Omental fat pad (tissue), 4 donors: ENCODE measurements at places on chromosomes 12 and 14. TPM values are rescaled to one million over a fixed set of nuclear protein-coding genes. Genes with fewer than 3 reads are reported as not detected.

DNA sequence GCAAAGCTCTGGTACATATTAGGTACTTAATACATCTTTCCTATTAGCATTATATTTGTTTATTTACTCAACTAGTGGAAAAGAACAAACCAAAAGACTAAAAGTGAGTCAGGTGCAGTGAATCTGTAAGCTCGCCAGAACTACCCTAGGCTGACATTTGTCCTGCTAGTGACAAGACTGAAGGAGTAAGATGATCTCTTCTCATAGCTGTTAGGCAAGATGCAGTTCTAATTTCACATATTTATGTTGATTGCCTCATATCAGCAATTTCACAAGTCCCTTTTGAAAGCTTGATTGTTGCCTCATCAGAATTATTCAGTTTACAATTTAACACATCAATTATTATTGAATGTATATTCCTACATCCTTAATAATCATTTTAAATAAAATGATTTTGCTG lies 293.0 kb upstream of the NAV3 start:
- DNase-seq: no peak

Gene PZP
- total RNA-seq: 1.6 TPM

Gene VASH1
- total RNA-seq: 13.9 TPM

- DNase-seq: no peak
These were observed 366 bp downstream of the LPCAT3 start for GRCh38 chr12:7017870-7018349.

- DNase-seq: no peak
These were observed 138.3 kb downstream of the PLXNC1 start for GRCh38 chr12:94286583-94287244.

DNA sequence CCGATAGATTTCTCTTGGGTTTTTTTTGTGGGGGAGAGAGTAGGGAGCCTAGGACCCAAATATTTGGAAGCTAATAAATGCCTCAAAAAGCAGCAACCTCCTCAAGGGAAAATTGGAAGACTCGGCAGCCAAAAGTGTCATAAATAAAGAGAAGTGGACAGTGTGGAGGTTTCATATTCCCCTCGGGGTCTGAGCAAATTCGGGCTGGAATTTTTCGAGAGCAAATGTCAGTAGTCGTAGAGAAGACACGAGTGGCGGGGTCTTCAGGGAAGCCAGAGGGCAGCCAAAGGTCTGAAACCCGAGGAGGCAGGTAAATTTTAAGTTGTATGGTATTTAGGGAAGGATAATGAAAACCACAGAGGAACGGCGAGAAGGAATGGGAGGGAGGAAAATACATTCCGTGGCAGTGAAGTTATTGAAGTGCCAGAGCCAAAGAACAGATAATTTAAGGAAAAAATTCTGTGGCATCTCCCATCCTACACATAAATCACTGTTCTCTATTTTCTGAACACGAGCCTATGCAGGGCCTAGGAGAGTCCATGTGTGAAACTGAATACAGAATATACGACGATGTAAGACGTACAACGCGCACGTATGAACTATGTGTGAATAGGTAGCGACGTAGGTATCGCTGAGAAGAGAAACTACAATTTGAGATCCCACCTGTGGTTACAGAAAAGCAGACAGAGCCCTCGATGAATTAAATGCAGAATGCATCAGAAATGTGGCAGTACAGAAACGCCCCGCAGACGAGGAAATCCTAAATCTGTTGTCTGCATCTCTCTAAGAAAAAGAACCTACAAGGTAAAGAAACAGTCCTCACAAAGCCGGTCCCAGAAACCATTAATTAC lies 12.9 kb downstream of the BCL11B start:
- no peak for DNase-seq

DNA sequence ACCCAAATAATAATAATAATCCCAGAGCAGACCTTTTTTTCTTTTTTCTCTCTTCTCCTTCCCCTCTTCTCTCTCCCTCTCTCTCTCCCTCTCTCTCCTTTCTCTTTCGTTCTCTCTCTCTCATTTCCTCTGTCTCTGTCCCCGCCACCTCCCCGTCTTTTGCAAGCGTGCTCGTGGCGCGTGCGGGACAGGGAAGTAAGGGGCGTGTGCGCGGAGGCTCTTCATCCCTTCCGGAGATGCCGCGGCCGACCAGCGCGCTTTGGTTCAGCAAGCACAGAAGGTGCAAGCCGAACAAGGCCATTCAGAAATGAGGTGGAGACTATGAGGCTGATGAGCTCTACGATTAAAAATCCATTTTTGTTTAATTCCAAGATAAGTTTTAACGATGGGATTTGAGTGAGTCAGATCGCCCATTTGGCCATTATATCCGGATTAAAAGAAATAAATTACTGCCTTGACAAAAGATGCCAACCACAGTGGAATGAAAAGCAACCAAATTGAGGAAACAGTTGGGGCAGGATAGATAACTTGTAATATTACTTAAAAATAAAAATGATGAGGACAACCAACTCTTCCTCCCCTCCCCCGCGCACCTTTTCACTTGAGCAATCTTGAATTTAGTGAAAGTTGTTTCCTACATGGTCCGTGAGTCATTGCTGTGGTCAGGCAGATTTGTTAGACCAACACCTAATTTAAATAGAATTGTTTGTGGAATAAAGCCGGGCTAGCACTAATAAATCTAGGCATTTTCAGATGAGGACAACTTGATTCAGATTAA lies 1.2 kb upstream of the AMIGO2 start:
- DNase-seq: peak; percentile 70
